ENCODE measurements at places on chromosomes 6 and 20.
A peak's percentile ranks its signal among the peaks of the same experiment; 100 is the strongest.

- no peak for DNase-seq
Measured at GRCh38 chr20:62409931-62410745, 3.1 kb upstream of the CABLES2 start.

DNA sequence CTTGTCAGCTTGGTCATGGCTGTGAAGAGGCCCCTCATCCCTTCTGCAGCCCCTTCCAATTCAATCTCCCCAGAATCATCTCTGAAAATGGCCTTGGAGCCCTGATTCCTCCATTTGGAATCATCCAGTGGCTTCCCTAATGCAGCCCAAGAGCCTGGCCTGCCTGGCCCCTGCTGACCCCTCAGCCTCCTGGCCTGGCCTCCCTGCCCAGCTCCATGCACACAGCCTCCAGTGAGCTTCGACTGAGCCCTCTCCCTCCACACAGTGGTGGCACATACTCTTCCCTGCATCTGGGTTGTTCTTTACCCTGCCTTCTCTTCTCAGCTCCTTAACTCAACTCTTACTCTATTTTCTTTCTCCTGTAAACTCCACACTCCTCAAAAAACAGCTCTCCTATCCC, 120.9 kb downstream of the ANKRD60 start:
- DNase-seq: no peak

DNA sequence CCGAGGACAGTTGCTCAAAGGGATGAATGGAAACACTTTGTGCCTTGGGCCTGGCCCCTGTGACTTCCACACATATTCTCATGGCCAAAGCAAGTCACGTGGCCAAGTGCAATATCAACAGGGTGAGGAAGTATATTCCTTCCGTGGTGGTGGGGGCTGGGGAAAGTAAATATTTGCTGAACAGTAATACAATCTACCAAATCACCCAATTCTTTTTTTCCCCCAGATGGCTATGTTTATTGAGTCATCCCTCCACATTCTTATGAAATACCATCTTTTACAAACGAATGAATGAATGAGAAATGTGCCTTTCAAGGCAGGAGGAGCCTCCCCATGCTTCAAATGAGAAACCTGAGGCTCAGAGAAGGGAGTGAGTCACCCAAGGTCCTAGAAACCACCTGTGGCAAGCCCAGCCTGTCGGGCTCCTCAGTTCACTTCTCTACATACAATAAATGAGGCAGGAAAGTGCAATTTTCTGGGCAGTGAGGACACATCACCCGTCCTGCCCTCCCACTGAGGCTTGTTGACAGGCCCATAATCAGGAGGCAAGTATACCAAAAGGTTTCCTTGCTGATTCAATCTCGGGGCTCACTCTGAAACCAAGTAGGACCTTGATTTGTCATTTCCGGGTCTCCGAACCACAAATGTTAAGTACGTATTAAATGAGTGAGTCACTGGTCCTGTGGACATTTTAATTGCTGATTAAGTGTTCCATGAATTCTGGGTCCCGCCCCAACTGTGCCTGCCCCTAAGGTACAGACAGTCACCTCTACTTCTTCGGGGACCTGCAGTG, 25.3 kb upstream of the TOP1 start:
- no peak for DNase-seq

DNA sequence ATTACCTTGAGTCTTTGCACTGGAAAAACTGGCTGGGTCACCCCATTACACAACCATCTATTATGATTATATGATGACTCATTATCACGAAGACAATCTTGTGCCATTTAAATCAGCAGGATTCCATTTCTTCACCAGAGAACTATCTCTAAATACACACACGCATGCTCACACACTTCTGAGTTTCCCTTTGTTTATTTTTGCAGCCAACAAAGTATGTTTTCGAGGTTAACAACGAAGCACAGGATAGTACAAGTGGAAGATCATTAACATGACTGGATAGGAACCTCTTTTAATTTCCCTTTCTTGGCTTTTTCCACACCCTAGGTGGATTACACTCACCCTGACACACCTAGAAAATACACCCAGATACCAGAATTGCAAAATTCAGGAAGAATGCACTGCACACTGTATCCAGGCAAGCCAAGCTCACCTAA, 18.9 kb downstream of the PERP start:
- no peak for DNase-seq

GRCh38 chr20:12833861-12834260, 174.9 kb upstream of the SPTLC3 start:
- DNase-seq: no peak

GRCh38 chr20:45011108-45011526, 44.8 kb downstream of the STK4 start:
- DNase-seq: peak; percentile 80

DNA sequence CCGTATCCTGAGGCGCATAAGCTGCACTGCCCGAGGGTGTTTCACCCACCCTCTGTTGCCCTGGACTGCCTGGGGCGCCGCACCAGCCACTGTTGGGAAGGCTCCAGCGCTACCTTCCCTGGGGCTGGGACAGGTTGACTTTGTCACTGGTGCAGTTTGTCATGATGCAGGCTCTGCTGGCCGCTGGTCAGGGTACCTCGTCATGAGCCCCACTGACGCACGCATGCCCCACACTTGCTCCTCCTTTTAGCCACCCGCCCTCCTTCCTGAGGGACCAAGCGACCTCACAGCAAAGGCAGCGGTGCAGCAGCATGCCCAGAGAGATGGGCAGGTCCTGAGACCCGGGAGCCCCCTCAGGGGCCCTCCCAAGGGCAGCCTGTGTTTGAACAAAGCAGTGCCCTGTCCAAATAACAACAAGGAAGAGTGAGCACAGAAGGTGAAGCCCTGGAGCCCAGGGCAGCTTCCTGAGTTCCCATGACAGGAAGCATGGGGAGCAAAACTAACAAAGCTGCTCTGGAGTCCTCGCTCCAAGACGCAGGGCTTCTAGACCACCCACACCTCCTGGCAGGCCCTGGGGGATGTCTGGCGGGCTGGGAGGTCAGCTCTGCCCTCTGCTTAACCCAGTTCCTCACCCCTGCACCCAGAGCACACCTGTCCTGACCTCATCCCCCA, 50.1 kb upstream of the SMOC2 start:
- no peak for DNase-seq

DNA sequence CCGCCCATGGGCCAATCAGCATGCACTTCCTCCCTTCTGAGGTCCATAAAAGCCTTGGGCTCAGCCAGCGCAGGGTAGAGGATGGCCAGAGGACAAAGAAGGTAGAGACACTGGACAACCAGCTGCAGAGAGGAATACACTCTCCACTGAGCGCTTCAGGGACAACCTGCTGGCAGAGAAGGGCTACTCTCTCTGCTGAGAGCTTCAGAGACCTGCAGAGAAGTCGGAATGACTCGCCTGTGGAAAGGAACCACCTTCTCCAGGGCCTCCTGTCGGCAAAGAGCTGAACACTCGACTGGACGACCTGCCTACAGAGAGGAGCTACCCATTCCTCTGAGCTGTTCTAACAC, 31.4 kb upstream of the SLA2 start:
- DNase-seq: no peak

DNA sequence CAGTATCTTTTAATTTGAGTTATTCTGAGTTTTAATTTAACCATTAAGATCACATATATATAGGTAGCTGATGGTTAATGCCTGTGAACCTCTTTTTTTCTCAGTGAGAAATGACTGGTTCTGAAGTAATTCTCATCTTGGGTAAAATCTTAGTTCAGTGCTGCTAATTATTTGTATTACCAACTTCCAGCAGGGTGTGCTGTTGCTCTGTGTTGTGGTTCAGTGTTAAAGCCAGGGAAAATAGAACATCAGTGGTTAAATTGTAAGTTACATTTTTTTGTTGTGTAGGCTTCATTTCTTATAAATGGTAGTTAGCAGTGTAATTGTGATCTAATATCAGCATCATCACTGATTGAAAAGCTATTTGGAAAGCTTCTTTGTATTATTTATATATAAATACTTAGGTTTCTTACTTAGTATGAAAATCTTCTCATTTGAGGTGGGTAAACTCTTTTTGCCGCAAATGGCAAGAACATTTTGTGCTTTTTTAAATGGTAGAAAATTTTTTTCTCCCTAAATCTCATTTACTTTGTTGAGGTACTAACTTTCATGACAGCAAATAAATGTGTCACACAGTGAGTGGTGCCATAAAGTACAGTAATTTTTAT, 43.7 kb downstream of the CDC5L start:
- DNase-seq: peak; percentile 62

DNA sequence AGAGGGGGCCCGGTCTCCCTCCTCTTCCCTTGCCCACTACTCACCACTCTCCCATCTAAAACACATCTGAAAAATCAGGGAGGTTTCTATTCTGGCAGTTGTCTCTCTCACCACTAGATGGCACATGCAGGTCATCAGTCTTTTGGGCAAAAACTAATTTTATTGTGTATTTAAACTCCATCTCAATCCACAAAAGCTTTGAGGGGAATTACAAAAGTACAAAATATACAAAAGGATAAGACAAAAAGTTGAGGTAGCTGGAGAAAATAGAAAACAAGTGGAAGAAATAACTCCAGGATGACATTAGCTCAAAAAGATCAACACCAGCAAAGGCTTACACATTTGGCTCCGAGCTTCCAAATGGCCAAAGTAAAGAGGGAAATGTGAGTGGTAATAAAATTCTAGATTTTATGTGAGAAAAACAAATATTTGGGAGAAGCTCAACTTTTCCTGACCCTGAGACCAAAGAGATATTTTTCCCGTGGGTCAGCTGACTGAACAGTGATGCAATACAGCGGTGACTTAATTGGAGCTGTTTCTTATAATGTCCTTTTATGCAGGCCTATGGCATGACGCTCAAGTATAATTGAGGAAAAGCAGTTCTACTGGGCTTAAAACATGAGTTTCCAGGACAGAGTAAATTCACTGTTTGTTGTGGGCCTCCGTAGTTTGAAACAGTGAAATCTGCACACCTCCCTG, 79.8 kb upstream of the CHD6 start:
- DNase-seq: peak; percentile 25
